ENCODE measurements at places on chromosomes 3 and 15.

DNA sequence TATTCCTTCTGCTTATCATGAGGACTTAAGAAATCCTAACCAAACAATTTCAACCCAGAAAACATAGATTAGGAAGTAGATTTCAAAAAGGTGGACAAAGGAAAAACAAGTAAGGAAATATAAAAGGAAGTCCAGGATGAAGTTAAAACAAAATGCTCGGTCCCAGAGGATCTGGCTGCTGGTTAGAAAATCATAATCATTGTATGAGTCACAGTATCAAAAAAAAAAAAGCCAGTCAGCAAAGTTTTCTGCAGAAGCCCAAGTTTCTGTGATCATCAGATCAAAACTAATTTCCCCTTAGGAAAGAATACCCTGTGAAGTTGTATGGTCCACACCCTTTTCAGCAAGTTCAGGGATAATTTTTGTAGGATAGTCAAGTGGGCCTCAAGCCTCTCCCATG lies 43.0 kb upstream of the LRTM1 start:
- DNase-seq: no peak

GRCh38 chr15:99720533-99720932 lies 12.7 kb downstream of the LYSMD4 start:
- no peak for DNase-seq

- DNase-seq: no peak
Observed at GRCh38 chr3:8743021-8743601, 9.5 kb downstream of the CAV3 start.

DNA sequence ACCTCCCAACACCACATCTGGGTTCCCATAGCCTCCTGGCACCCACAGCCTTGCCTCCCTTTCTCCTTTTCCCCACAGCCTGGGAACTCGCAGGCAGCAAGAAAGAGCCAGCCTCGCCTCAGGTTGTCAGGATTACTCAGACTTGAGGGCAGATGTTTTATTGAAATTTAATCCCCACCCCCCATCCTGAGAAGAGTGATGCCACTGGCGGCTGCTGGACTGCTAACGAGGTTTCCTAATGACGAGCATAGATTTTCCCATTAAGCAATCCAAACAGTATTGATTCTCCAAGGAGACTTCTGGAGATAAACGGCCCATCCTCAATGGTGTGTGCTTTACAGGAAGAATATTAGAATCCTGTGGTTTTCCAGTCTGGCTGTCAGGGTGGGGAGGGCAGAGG lies 13.7 kb downstream of the SHF start:
- DNase-seq: no peak

- DNase-seq: no peak
Observed at GRCh38 chr15:78630886-78631633, 9.9 kb downstream of the CHRNB4 start.

GRCh38 chr15:70597056-70597603 lies 166.2 kb downstream of the UACA start:
- DNase-seq: no peak

GRCh38 chr3:24315971-24316370 lies 178.7 kb downstream of the THRB start:
- no peak for DNase-seq

DNA sequence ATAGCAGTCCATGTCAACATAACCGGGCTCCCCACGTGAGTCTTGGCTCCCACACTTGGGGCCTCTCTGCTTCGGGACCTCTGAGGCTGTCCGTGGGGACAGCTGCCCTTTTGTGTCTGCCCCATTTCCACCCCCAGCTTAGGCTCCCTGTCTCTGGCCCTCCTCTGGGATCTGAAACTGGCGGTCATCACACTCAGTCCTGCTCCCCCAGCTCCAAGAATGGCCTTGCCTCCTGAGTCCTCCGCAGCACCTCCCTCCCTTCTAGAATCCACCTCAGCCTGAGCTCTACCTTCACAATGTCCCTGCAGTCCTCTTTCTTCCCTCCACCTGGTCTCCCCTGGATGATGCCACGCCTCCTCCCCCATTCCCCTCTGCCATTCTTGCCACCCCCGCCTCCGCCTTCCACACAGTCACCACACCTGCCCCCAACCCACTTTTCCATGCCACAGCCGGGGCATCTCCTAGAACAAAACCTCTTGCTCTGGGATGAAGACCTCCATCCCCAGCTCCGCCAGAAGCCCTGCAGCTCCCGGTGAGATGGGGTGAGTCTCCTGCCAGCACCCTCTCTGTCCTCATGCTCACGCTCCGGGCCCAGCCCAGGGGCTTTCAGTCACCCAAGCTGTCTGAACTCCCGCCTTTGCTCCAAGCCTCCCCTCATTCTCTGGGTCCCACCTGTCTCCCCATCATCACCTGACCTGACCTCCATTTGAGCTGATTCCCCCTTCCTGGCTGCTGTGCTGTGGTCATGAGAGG lies 7.0 kb upstream of the ZXDC start:
- no peak for DNase-seq

GRCh38 chr3:127083778-127084397 lies 101.0 kb downstream of the PLXNA1 start:
- peak; percentile 25 for DNase-seq

GRCh38 chr15:48913141-48913540 lies 35.2 kb downstream of the EID1 start:
- no peak for DNase-seq

GRCh38 chr15:49273734-49274318 lies 103.8 kb downstream of the GALK2 start:
- no peak for DNase-seq

DNA sequence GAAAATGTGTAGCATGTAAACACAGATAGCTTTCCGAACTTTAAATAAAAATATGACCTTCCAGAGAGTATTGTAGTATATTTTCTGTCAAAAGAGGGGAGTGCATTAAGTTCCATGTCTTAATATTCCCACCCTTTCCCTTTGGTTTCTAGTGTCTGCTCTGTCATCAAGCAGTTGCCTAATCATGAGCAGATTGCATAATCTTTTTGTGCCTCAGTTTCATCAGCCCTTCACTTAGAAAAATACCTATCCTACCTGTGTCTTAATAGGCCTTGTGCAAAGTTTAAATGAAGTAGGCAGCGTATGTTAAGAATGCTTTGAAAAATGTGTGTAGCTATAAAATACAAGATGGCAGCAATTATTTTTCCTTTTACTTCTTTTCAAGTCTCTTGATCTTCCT lies 52.8 kb downstream of the CALML4 start:
- no peak for DNase-seq

DNA sequence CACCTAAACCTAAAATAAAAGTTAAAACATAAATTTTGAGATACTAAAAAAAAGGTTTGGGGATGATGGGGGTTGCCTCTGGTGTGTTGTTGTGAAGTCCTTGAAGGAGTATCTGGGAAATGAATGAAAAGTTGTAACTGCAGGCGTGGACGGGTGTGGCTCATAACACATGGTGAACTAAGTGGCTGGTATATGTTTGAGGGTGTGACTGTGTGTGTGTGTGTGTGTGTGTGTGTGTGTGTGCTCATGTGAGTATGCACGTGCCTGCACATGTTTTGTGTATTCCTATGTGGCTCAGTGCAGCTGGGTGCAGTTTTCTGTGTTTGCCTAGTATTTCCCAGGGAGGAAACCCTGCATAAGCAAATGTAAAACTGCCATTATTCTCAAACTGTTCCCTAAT lies 229.9 kb upstream of the TRIM42 start:
- DNase-seq: no peak

DNA sequence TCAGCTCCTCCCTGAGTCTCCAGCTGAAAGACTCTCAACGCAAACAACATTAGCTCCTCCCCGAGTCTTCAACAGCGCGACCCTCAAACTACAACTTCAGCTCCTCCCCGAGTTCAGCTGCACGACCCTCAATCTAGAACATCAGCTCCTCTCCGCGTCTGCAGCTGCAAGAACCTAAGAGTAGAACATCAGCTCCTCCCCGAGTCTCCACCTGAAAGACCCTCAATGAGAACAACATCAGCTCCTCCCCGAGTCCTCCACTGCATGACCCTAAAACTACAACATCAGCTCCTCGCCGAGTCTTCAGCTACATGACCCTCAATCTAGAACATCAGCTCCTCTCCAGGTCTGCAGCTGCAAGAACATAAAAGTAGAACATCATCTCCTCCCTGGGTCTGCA lies 78.3 kb downstream of the TFRC start:
- no peak for DNase-seq
